Activated T-helper 1 cell treated with anti-CD3 and anti-CD28 coated beads, Interleukin-12 subunit alpha, Interleukin-12 subunit beta, Interleukin-2, Interleukin-4 antibody, amounts not matched to agents 30 ng/mL and 10 ng/mL and 1 ng/mL, durations not matched to agents 14 hours and 24 hours and 36 hours (primary cell): ENCODE measurements at places on chromosomes 16 and 17. TPM values are rescaled to one million over a fixed set of nuclear protein-coding genes. Genes with fewer than 3 reads are reported as not detected.

GNGT2 gene
- 16.5 and 18.4 TPM in 2 replicates for total RNA-seq

SLC25A19 gene
- 119 and 126 TPM in 2 replicates for total RNA-seq

TP53TG3C gene
- total RNA-seq, result not detected in 2 replicates

TMEM235 gene
- not detected in 2 replicates for total RNA-seq

TMEM94 gene
- total RNA-seq, result 67.0 and 70.4 TPM in 2 replicates

KRT31 gene
- not detected in 2 replicates for total RNA-seq

OTOP2 gene
- not detected in 2 replicates for total RNA-seq

PYDC1 gene
- total RNA-seq, result not detected in 2 replicates

EVPLL gene
- total RNA-seq, result 0.17 TPM in 1 of 2 replicates, not detected in the other

C1QTNF8 gene
- total RNA-seq, result not detected in 2 replicates

TMEM114 gene
- total RNA-seq, result not detected in 2 replicates

TBC1D3H gene
- total RNA-seq, result not detected in 2 replicates

ABCC12 gene
- not detected in 2 replicates for total RNA-seq

FBXO39 gene
- 0.29 TPM in 1 of 2 replicates, not detected in the other for total RNA-seq

LAT gene
- 230 and 234 TPM in 2 replicates for total RNA-seq

WSCD1 gene
- total RNA-seq, result 0.07 and 0.10 TPM in 2 replicates

CRK gene
- 19.8 and 24.2 TPM in 2 replicates for total RNA-seq

G6PC1 gene
- not detected in 2 replicates for total RNA-seq
